ENCODE measurements at places on chromosomes 1 and 21.
A peak's percentile ranks its signal among the peaks of the same experiment; 100 is the strongest.

DNA sequence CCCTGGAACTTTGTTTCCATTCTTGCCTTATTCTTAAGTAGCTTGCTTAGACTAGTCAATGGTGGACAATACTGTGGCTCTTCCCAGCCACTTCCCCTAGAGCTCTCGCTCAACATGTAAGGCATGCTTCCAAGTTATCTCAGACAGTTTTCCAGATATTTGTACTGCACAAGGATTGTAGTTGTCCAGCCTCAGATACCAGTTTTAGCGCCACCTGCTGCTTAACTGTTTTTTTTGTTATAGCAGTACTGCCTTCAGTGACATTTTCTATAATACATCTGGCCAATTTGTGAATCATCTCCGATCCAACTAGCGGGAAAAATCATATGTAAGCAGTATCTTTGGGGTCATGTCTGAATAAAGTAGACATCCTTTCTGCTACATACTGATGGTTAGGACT, 346.7 kb upstream of the ADGRL4 start:
- DNase-seq = no peak

- no peak for DNase-seq
These were observed 127.1 kb upstream of the SLC44A3 start for GRCh38 chr1:94693029-94693428.

GRCh38 chr1:236353813-236354212, 40.3 kb upstream of the EDARADD start:
- DNase-seq = no peak

DNA sequence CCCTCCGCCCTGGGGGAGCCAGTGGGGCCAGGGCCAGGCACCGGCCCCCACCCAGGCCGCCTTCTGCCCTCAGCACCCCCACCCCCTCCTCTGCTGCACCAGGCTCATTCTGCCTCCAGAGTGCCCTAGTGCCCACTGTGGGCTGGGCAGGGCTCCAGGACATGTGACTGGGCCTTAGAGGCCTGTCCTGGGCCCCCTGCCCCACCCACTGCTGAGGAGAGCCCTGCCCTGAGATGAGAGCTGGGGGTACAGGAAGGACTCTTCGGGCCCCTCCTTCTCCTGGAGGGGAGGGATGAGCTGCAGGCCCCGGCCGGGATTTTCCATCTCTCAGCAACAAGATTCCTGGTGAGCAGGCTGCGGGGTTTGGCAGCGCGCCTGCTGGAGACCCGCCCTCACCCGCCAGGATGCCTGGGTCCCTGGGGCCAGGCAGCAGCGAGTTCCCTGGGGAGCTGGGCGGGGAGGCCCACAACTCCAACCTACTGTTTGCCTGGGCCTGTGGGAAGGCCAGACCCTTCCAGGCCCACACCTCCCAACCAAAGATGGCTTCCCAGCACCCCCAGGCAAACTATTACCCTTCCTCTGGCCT, 14.0 kb downstream of the AHDC1 start:
- DNase-seq = no peak

DNA sequence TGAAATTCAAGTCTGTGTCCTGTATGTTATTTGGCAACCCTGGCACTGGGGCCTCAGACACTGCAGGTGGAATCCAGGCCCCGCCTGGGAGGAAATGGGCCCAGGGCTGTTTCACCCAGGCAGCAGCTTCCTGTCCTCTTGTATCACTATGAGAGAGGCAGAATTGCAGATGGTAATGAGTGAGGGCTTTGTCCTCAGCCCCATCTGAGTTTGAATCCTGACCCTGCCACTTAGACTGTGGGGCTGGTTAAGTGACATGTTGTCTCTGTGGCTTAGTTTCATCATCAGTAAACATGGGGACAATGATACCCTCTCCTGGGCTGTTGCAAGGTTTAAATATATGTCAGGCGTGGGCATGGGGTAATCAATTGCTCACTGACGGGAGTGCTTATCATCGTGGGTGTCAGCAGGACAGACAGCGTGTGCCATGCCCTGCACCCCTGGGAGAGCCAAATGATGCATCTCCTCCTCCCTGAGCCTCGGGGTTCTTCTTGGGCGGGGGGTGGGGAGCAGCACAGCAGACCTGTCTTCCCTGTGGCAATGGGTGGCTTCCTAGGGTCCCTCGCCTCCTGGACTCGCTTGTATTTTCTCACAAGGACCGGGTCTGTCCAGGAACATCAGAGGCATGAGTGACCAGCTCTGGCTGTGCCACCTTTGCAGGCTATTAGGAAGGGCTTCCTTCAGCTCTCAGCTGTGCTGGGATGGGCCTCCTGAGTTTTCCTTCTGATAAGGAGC, 42.1 kb downstream of the ARHGEF10L start:
- DNase-seq = no peak

DNA sequence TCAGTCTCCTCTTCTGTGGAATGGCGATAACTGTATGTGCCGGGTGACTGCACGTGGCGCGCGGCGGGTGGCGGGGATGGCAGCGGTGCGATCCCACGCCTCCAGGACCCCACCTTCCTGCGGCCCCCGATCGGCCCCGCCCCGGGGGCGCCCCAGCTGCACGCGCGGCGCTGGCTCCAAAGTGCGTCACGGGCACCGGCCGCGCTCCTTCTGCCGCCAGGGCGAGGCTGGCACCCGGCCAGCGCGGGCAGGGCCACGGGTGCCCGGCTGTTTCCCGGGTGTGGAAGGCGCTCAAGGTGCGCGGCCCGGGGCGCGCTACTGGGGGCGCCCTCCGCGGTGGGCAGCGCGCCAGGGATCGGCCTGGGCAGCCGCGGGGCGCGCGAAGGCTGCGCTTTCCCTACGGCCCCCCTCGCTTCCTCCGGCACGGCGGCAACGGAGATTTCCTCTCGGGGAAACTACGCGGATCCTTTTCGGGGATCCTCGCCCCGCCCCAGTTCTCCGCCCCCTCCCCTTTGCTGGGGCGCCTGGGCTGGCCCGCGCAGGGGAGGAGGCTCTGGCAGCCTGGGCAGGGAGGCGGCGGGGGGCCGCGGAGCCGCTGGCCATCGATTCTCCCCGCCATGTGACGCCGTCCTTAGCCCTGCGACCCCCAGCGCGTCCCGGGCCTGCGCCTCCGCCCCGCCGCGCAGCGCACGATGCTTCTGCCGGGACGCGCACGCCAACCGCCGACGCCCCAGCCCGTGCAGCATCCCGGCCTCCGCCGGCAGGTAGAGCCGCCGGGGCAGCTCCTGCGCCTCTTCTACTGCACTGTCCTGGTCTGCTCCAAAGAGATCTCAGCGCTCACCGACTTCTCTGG, at the start of gene EVA1C:
Gene EVA1C (plus strand): TSS at position 545 of the 853 bp plus-strand sequence. CDS start 148 bp downstream, at position 693.
- peak; percentile 65 for DNase-seq

DNA sequence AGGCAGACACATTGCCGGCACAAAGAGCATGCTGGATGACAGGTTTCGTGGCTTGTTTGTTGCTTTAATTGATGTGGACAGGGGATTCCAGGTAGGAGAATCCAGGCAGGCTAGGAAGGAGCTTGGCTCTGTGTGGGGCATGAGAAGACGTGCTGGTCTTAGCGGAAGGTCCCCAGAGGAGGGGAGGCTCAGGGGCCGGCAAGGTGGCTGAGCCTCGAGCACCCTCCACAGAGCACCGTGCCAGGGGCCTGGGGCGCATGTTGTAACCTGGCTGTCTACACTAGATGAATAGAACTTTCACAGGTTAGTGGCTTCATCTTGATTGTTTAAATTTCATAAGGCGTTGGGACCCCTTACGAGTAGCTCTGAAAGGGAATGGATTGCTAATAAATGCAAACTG, 223.1 kb downstream of the CAMTA1 start:
- no peak for DNase-seq

GRCh38 chr1:106768501-106768900, 288.0 kb upstream of the PRMT6 start:
- DNase-seq = no peak

DNA sequence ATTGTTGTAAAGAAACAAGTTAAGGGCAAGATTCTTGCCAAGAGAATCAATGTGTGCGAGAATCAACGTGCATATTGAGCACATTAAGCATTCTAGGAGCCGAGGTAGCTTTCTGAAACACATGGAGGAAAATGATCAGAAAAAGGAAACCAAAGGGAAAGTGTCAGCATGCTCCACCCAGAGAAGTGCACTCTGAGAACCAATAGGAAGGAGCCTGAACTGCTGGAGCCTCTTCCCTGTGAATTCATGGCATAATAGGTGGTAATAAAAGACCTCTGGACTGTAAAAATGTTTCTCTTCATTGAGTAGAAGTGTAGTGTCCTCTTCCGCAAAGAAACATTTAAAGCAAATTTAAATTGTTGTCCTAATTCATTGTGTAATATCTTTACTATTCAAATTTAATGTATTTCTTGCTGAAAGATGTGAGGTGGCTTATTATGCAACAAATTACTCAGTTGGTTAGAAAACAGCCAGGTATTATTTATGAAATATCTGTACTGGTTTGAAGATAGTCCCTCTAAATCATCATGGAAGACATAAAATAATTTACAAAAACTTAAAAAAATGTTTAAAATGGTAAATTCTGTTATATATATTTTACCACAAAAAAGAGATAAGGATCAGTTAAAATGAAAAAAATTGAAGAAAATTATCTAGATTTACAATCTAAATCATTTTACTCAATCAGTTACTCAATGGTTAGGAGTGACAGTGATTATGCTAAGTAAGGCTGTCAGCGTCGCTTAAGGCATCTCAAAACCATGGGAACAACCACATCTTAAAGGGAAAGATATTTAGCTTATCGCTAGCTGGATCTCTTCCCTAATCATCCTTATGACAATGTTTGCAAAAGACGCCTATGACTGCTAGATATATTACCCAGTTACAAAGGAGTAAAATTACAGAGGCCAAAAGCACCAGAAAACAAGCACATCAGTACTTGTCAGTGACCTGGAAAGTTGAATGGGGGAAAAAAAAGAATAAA, 31.3 kb downstream of the NVL start:
- DNase-seq = no peak

DNA sequence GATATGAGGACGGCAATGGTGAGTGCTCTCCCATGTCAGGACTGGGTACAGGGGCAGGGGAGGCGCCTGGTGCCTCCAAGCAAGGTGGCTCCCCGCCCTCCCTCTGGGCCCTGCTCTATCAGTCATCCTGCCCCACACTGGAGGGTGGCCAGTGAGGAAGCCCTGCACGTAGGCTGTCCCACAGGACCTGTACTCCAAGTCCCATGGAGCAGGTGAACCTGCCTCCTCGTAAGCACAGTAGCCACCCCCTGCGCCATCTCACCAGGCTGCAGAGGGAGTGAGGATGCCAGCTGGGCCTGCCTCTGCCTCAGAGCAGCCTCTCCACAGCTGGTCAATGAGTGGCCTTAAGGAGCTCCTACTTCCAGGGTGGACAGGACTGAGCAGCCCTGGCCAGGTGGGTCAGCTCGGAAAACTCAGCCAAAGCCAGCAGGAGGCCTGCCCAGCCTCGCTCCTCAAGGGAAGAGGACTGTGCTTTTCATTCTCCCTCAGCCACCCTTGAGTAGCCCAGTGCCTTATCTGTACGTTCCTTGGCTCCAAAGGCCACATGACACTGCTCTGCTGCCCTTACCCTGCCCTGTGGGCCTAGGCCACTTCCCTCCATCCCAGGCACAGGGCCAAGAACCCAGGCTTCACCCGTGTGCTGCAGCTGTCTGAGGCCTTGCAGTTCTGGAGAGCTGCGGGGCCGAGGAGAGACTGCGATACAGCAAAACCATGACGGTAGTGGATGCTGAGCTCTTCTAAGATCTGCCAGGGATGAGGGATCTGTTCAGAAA, 39.6 kb downstream of the SLC45A1 start:
- no peak for DNase-seq

- no peak for DNase-seq
These were observed 10.9 kb downstream of the LRRC71 start for GRCh38 chr1:156931211-156931952.

DNA sequence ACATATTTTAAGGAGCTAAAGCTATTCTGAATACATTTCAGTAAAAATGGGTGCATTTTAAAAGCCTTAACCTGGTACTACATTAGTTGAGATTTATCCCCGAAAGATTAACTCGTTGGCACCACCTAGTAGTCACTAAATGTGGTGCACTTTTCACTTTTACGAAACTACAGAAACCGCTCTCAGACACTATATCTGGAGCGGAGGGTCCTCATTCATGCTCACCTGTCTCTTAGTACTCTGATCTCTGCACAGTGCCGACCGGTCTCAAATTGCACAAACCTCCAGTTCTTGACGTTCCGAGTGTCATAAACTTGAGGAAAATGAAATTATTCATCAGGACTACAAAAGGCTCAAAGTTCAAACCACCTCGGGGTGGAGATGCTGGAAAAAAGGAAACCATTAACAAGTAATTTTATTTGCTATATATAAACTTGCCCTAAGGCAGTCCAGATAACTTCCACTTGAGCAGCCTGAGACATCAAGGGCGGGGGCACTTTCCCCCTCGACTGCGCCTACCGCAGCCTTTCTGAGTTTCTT, 722 bp downstream of the LZIC start:
- no peak for DNase-seq

- no peak for DNase-seq
These were observed 6.4 kb downstream of the SSBP3 start for GRCh38 chr1:54399765-54400164.

GRCh38 chr1:116503546-116504307, 67.1 kb downstream of the CD58 start:
- no peak for DNase-seq

DNA sequence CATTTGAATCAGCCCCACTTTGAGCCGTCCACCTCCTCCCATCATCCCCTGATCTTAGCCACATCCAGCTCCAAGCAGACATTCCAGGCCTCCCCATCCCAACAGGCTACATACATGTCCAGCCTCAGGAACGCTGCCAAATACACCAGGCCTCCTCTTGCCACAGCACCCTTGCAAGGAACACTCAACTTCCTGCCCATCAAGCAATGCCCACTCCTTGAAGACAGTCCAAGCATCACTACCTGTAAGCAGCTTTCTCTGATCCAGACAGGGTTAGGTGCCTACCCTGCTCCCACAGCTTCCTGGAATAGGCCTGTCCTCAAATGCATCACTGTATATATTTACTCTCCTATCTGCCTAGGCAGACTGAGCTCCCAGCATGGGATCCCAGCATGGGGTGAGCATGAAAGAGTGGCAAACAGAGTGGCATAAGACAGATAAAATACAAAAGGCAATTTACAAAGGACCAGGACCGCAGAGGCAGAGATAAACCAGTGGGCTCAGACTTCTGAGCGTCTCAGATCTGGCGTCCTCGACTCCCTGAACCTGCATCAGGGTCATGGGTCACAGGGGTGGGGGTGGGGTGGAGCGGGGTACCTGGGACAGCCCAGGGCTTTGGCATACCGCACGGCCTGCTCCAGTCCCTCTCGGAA, 816 bp downstream of the HYI start:
- DNase-seq = no peak

DNA sequence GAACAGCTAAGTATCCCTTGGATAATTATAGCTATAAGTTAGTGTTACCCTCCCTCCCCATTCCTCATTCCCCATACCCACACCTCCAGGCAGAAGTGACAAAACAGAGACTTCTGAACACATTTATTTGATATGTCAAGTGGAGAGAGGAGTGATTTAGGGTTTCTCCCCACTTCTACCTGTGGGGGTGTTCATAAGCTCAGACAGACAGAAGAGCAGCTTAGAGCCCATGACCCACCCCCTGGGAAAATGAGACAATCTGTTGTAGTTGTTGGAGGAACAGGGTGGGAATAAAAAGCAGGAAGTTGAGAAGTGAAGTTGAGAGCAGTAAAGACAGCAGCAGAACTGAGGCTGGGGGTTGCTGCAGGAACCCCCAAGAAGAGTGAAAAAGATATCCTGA, 1.5 kb upstream of the LIX1L start:
- no peak for DNase-seq

GRCh38 chr1:143727263-143727662, 244.5 kb downstream of the FAM72C start:
- DNase-seq = no peak
